ENCODE measurements at places on chromosomes 2 and 18.

DNA sequence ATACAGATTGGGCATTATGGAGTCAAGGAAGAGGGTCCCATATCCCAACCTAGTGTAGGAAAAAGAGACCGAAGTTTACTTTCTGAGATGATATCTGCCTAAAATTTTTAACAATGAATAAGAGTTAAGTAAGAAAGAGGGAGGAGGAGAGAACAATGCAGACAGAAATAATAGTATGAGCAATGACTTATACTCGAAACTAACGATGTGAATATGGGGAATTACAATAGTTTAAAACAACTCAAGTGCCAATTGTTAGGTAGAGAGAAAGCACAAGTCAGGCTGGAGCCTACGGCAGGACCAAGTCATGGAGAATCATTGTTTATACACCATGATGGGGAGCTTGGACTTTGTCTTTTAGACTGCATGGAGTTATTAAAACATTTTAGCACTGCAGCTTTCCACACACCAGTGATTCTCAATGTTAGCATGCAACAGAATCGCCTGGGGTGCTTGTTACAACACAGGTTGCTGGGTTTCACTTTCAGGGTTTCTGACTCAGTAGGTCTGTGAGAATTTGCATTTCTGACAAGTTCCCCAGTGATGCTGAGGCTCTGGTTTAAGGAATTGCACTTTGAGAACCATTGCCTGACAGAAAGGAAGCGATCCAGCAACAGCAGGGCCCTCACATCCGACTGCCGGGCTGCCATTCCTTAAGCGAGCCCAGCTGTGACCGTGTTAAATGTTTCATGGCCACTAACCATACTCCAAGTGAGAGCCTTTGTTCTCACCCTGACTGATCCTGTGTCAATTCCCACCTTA lies 511.2 kb downstream of the DCDC2C start:
- DNase-seq, result no peak
- no peaks in the 10 kb centered on the region for H3K27me3 ChIP-seq
- H3K4me3 ChIP-seq, result no peak overlapping the region

DNA sequence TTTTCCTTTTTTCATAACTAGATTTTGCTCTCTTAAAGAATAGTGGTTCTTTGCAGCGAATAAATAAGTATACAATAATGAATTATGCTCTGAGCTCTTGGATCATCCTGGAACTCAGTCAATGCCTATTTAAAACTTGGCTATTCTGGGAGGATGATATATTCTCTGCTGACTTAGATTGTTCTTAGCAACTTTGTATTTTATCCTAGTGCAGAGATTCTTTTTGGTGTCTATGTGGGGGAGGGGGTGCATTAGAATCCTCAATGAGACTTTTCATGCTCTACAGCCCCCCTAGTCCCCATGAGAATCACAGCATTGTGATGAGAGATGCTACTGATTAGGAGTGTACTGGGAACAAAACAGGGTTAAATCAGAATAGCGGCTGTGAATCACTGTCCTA lies 8.8 kb upstream of the FAM98A start:
- no peak for DNase-seq
- H3K4me3 ChIP-seq, result no peak overlapping the region

- H3K4me3 ChIP-seq, result no peak overlapping the region
- no peak overlapping the region for H3K27ac ChIP-seq
- no peaks in the 10 kb centered on the region for H3K36me3 ChIP-seq
- no peak for DNase-seq
Observed at GRCh38 chr2:26840937-26841610, 6.9 kb upstream of the DPYSL5 start.

GRCh38 chr2:234487356-234487755 lies 9.5 kb downstream of the ARL4C start:
- DNase-seq, result no peak
- no peak overlapping the region for H3K27ac ChIP-seq
- peaks cover 14% of the 10 kb centered on the region for H3K36me3 ChIP-seq
- H3K4me1 ChIP-seq, result peaks cover 33% of the 10 kb centered on the region
- no peak overlapping the region for H3K4me3 ChIP-seq
- no peaks in the 10 kb centered on the region for H3K27me3 ChIP-seq

DNA sequence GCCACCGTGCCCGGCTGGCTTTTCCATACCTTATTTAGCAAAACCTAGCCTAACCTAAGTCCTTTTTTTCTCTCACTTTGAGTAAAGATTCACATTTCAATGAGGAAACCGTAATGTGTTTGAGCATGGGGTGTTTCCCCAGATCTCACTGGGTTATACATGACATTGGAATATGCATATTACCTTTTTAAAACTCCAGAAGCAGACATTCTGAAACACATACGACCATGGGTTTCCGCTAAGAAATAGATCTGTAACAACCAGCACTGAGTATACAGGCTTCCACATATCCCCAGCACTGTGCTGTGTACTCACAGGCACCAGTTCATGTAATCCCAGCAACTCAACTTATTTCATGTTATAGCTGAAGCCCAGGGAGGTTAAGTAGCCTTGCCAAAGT lies 41.0 kb upstream of the FOSL2 start:
- H3K36me3 ChIP-seq, result no peaks in the 10 kb centered on the region
- peaks cover 13% of the 10 kb centered on the region for H3K4me1 ChIP-seq
- no peak overlapping the region for H3K4me3 ChIP-seq

DNA sequence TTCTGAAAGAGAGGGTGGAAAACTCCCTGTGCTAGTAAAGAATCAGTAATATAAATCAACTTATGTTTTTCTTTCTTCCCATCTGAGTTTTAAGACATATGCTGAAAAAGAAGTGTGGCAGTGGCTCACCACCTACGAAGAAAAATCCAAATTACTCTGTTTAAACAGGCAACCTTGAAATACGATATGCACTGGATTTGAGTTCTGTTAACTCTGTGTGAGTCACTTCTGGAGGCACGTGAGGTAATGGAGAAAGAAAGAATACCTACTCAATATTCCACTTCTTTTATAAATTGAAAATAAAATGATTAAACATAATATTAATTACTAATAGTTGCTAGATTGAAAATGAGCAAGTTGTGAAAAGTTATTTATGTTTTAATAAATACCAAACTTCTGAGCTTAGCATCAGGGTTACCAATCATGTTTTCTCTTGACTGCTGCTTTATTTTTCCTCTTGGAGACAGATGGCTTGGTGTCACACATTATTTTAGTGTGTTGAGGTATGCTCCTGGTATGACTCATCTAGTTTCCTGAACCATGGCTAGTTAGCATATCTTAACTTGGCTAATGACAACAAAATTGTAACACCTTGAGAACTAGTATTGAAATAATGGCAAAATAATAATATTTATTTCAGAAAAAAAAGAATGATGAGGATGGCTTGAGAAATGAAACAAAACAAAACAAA lies 1705.5 kb upstream of the PIK3C3 start:
- no peaks in the 10 kb centered on the region for H3K27me3 ChIP-seq
- no peak for DNase-seq
- no peak overlapping the region for H3K27ac ChIP-seq
- peaks cover 4% of the 10 kb centered on the region for H3K4me1 ChIP-seq
- no peak overlapping the region for H3K4me3 ChIP-seq
